ENCODE measurements at places on chromosomes 12 and 14. TPM values are rescaled to one million over a fixed set of nuclear protein-coding genes. Genes with fewer than 3 reads are reported as not detected.

C12orf50 gene
- not detected for total RNA-seq

KERA gene
- total RNA-seq = not detected

SERPINA10 gene
- total RNA-seq = not detected

AVPR1A gene
- total RNA-seq = not detected

DPF3 gene
- total RNA-seq = 2.1 TPM

OR4K13 gene
- total RNA-seq = not detected

All from MCF 10A (cell line).